ENCODE measurements at places on chromosomes 2 and 18.

DNA sequence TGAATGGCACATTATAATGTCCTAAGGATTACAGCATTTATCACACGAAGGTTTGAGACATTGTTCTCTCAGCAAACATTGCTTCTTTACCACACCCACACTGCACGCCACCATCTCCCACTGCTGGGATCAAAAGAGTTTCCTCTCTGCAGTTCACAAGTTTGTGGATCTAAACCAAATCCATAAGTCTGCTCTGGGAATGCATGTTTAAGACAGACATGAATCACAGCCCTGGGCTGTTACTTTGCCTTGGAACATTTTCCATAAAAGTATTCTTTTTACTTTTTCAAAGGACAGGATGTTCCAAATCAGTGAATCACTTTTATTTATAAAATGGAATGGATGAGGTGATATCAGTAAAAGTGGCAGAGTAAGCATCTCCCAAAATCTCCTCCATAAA is 36.1 kb downstream of the STPG4 start:
- DNase-seq: no peak

GRCh38 chr2:113283704-113284284 is 5.1 kb upstream of the PAX8 start:
- peak; percentile 84 for DNase-seq

DNA sequence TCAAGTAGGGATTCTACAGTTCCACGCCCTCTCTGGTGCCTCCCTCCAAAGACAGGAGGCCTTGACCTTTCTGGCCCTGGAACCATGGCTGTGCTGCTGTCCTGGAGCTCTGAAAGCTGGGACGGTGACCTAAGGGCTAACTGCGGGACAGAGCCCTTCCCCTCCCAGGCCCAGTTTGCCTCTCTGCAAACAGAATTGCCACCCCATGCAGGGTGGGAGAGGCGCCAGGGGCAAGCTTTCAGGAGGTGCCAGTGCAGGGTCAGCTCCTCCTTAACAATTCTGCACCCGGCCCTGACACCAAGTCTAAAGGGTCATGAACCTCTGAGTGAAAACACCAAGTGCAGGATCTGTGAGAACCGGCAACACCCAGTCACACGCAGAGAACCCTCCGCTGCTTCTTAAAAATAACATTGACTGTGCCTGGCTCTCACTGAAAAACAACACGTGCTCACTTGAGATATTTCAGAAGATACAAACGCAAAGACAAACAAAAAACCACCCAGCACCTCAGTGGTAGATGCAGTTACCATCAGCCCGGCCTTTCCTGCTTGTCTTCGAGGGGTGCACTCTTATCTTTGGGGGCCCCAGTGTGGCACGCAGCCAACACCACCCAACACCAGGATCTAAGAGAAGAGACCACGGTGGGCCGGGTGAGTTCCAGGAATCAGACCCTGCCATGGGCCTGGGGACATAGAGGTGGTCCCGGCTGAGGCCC is 1.1 kb upstream of the SNED1 start:
- no peak for DNase-seq

- no peak for DNase-seq
These were observed 209.2 kb upstream of the STK17B start for GRCh38 chr2:196380575-196380974.

GRCh38 chr2:205189301-205189700 is 493.0 kb upstream of the NRP2 start:
- no peak for DNase-seq

DNA sequence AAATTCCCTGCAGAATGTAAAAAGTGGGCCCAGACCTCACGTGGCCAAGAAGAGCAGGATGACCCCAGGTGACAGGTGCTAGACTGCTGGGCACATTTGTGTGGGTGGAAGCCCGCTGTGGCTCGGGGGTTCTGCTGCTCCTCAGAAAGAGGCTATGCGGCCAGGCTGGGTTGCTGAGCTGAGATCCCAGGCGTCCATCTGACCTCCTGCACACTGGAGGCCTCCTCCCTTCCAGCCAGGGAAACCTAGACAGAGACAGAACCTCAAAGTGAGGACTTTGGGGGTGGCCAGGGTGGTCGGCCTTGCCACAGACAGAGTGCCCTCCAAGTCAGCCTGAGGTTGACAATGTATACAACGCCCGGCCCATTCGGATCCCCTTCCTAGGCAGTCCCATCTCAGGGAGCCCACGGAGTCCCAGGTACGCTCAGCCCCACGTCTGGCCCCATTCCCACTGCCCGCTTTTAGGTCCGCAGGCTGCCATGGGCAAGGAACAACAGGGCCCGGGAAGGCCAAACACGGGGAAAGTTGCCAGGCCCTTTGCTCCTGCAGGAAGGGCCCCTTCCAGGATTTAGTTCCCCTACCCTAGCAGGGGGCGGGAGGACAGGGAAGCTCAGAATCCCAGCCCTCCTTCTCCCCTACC is 75.6 kb downstream of the KIAA2012 start:
- DNase-seq: no peak

DNA sequence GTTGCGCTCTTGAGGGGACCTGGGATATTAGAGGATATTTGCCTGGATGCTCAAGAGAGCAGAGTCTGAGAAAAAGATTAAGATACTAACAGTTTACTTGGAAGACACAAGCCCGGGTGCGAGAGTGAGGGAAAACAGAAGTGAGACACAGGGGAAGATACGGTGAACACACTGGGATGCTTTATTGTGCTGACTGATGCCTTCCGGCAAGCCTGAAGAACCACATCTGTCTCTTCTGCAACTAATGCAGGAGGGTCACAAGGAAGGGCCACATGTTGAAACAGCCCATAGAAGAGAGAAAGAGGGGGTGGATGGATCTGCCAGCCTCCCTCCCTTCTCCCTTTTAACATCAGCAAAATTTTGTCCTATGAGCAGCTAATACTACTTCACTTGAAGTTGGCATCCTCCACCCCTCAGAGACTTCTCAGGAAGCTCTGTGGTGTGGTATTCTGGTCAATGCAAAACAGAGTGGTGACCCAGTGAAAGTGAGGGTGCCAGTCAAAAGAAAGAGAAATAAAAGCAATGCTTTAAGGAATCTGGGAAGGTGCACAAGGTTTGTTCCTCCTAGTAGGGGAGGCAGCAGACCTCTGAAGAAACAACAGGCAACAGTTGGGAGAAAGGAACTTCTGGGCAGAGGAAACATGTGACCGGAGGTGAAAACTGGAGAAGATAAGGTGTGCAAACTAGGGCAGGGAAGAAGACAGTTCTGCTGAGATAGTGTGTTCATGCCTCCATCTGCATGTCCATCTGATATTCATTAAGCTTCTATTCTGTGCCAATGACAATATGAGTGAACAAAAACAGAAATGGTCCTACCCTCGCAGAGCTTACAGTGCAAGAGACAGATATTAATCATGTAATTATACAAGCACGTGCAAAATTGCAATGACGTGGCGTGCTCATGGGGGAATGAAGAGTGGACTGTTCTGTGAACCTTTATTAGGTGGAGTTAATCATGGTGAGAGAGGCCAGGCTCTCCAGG is 107.1 kb downstream of the LYPD6B start:
- DNase-seq: no peak

DNA sequence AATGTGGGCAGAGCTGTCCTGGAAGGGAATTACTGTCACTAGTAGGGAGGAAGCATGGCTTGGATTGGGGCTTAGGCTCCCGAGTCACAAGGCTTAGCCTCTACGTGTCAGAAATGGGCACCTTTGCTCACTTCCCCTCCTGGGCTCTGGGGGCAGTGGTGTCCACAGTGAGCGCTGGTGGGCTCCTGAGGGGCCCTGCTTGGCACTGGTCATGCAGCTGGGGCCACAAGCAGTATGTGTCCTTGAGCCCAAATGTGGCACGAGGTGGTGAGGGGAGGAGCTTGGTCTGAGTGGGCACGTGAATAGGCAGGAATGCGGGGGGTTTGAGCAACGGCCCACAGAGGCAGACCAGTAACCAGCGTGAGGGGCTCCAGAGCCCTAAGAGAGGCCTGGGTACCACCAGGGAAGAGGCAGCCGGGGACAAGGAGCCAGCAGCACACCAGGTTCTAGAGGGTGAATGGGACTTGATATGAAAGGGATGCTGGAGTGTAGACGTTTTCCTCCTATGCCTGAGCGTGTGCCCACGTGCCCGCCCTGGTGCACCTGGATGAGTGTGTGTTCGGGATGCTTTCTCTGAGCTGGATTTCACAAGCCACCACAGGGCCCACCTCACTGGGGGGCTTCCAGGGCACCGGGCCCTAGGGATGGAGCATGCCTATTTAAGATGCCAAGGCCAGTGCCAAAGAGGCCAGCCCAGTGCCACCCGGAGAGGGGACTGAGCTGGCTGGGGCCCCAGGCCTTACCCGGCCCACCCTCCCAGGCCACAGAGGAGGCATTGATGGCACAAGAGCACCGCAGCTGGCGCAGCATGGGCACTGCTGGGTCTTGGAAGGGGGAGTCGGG is 22.8 kb upstream of the PTMA start:
- DNase-seq: no peak

- peak; percentile 20 for DNase-seq
These were observed 1.1 kb upstream of the RNU4ATAC start for GRCh38 chr2:121529439-121530211.

DNA sequence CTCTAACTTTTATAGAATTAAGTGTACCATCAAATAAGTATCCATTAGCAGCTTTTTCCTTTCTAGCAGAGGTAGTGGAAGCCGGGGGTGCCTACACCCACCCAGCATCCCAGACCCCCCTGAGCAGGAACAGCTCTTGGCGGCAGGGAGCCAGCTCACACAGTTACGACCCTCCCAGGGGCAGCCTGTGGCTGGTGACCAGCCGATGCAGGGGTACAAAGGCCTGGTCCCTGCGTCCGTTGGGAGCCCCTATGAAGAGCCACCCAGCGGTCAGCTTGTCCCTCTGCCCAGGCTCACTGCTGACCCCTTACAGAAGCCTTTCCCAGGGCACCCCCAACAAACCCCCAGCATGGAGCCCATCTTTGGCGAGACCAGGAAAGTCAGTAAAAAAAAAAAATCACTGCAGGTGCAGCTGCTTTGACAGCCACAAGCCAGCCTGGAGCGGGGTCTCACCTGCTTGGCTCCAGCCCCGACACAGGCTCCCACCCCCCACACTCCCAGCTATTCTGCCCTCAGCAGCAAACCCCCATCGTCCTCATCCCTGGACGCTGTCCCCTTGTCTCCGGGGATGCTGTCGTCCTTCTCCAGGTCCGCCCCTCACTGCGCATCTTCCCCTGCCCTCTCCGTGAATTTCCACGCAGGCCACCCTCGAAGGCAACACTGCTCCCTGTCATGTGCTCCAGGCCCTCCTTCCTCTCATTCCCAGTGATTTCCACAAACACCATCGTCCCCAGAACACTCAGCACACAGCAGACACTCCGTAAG is 43.1 kb downstream of the GPC1 start:
- DNase-seq: no peak

- DNase-seq: no peak
These were observed 28.2 kb upstream of the GALNT1 start for GRCh38 chr18:35553300-35553699.

- no peak for DNase-seq
These were observed 111.9 kb downstream of the MRO start for GRCh38 chr18:50707855-50708469.

DNA sequence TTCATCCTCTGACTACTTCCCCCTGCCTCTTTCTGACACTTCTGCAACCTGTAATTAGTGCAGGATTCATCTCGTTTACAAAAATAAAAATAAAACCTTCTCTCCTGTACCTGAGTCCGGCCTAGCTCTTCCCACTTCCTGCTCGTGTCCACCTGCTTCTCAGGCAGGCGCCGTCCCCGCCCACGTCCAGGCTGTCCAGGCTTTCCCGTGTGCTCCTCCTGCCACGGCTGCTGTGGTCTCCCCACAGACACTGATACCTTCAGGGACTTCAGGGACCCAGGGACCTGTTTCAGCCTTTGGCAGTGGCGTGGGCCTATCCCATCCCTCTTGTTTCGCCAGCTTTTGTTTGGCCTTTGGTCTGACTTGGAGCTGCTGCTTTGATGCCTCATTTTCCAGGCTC is 272.5 kb downstream of the PHLPP1 start:
- no peak for DNase-seq

DNA sequence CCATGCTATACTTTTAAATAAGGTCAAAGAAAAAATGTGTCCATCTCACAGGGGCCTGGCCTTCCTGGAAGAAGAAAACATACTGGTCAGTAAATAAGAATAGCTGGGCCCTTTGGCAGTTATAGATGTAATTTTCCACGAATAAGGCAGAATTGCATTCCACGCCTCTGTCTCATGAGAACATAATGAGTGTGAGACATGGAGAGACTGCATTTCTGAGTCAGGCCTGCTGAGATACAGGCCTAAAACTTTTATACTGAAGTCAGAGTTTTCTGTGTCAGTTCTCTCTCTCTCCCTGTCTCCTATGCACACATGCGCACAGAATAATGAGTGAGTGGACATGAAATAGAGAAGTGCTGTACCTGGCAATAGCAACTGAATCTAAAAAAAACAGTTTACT is 20.4 kb upstream of the IL1R1 start:
- DNase-seq: no peak

GRCh38 chr2:217610401-217610814 is 392.4 kb downstream of the TNS1 start:
- DNase-seq: no peak

DNA sequence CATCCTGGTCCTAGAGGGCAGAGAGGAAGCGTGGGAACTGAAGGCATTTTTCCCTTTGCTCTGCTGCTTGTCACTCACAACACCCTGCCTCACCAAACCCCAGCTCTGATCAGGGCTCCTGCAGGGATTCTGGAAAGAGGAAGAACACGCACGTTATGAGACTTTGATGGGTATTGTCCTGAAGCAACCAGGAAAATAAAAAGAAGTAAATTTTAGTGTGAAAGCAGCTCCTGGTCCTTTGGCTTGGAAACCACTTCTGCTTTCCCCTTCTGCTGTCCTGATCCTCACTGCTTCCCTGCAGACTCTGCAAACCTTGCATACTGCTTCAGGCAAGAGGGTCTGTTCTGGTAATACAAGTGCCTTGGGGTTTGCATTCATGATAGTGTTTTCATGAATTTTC is 164.1 kb downstream of the SLC8A1 start:
- no peak for DNase-seq

- DNase-seq: no peak
These were observed 26.4 kb downstream of the GDF7 start for GRCh38 chr2:20693317-20693716.

- no peak for DNase-seq
These were observed 799 bp downstream of the CYTIP start for GRCh38 chr2:157443090-157443489.

GRCh38 chr2:8535469-8535795 is 146.4 kb upstream of the ID2 start:
- DNase-seq: no peak

- DNase-seq: peak; percentile 73
These were observed 63.6 kb downstream of the CIB4 start for GRCh38 chr2:26577442-26578112.

- DNase-seq: no peak
These were observed 411.2 kb upstream of the PIK3C3 start for GRCh38 chr18:41543815-41544214.

- peak; percentile 80 for DNase-seq
These were observed 3.7 kb upstream of the ZNF638 start for GRCh38 chr2:71327916-71328315.

GRCh38 chr18:40812981-40813515 is 1142.0 kb upstream of the PIK3C3 start:
- DNase-seq: no peak

GRCh38 chr2:25790074-25790790 is 88.1 kb downstream of the ASXL2 start:
- no peak for DNase-seq

GRCh38 chr2:147110317-147110716 is 734.5 kb upstream of the ACVR2A start:
- DNase-seq: no peak

GRCh38 chr2:54546923-54547720 is 91.0 kb downstream of the SPTBN1 start:
- DNase-seq: no peak

GRCh38 chr2:165109915-165110314 is 93.9 kb downstream of the SCN3A start:
- DNase-seq: no peak

GRCh38 chr2:98907385-98907784 is 28.6 kb downstream of the CRACDL start:
- no peak for DNase-seq

Measured in LoVo (cell line).